ENCODE measurements at places on chromosomes 12 and 14.

GRCh38 chr14:75514673-75515628 is 7.3 kb upstream of the BATF start:
- peak; percentile 42 for DNase-seq

DNA sequence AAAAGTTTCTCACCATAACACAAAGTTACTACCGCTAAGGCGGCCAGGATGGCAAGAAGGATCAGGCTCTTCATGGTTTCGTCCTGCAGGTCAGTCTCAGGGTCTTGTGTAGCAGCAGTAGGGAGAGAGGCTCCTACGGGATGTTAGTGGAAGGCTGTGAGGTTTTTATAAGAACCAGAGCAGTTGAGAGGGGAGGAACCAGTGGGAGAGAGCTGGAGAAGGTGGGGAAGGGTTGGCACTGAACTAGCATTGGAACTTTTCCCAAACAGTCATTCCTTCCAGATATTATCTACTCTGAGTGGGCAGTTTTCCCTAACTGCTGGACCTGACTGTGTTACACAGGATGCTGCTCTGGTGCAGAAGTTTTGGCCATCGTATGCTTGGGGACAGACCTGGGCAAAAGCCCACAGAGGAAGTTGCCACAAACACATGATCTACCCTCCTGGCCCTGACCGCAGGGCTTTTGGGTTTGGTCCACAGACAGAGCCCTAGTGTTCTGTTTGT is at the start of gene MGP:
Gene MGP, minus strand, starts transcription at position 137 of the 504 bp plus-strand sequence. Its CDS starts 63 bp downstream, at position 74.
- no peak for DNase-seq

- DNase-seq: no peak
These were observed 128.2 kb downstream of the KLHL28 start for GRCh38 chr14:44833376-44834060.

GRCh38 chr14:82354126-82354525 is 820.5 kb upstream of the SEL1L start:
- no peak for DNase-seq

DNA sequence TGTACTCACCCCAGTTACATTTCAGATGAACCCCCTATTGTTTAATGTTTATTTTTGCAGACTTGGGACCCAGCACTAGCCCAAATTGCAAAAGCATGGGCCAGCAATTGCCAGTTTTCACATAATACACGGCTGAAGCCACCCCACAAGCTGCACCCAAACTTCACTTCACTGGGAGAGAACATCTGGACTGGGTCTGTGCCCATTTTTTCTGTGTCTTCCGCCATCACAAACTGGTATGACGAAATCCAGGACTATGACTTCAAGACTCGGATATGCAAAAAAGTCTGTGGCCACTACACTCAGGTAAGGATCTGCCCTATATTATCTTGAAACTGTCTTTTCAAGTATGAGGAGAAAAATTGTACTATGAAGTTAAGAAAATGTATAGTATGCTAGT is 1.2 kb downstream of the GLIPR1 start:
- no peak for DNase-seq
